ENCODE measurements at places on chromosomes 1 and 21. TPM values are rescaled to one million over a fixed set of nuclear protein-coding genes. Genes with fewer than 3 reads are reported as not detected.

MRPS14 gene
- total RNA-seq, result 34.1 TPM

NIBAN1 gene
- 27.2 TPM for total RNA-seq

CR2 gene
- total RNA-seq, result not detected

FOXD3 gene
- not detected for total RNA-seq

PLA2G2F gene
- total RNA-seq, result 0.07 TPM

CD34 gene
- total RNA-seq, result 42.1 TPM

MAN1A2 gene
- 39.4 TPM for total RNA-seq

- H3K4me3 ChIP-seq, result no peak overlapping the region
- DNase-seq, result no peak
- no peaks in the 10 kb centered on the region for H3K4me1 ChIP-seq
- H3K36me3 ChIP-seq, result no peaks in the 10 kb centered on the region
These were observed 22.9 kb upstream of the PLA2G5 start for GRCh38 chr1:20047096-20047495.

GRCh38 chr1:67317803-67318202, 10.1 kb downstream of the IL12RB2 start:
- no peaks in the 10 kb centered on the region for H3K36me3 ChIP-seq
- no peak overlapping the region for H3K4me3 ChIP-seq
- H3K27me3 ChIP-seq, result no peaks in the 10 kb centered on the region
- no peak for DNase-seq

- no peaks in the 10 kb centered on the region for H3K27me3 ChIP-seq
- peak overlapping the region; percentile 82 for H3K27ac ChIP-seq
- H3K4me1 ChIP-seq, result peaks cover 10% of the 10 kb centered on the region
- DNase-seq, result peak; percentile 71
- H3K36me3 ChIP-seq, result no peaks in the 10 kb centered on the region
These were observed 46.6 kb downstream of the ADARB1 start for GRCh38 chr21:45120975-45121374.

DNA sequence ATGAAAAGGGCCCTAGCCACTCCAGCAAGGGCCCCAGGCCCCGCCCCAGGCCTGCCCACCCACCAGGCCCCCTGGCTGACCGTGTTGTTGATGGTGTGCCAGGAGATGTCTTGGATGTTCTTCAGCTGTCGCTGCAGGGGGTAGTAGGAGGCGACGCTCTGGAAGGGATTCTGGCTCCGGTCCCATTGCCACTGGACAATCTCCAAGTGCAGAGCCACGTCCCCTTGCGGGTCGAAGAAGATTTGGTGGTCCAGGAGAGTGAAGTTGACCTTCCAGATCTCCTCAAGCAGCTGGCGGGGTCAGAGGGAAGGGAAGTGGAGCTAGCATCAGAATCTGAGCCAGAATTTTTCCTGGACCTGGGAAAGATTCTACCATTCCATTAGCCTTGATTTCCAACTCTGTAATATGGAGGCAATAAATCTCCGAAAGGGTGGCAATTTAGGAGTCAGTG, 10.2 kb downstream of the TAS1R2 start:
- DNase-seq, result peak; percentile 19
- no peaks in the 10 kb centered on the region for H3K27me3 ChIP-seq

DNA sequence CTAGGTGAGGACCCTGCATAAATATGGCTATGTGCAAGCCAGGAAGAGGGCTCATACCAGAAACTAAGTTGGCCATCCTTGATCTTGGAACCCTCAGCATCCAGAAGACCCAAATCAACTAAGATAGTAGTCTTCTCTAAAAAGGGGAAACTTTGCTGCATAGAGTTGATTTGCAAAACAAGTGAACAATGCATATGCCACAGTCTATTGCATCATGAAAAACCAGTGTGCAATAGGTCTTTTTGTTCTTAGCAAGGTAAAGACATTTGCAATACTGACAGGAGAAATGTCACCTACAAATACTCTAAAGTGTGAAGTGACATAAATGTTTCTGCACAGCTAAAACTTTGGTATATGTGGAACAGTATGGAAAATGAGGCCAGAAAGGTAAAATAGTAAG, 2.0 kb upstream of the IFI16 start:
- H3K4me3 ChIP-seq, result no peak overlapping the region
- no peak overlapping the region for H3K27ac ChIP-seq
- no peaks in the 10 kb centered on the region for H3K36me3 ChIP-seq
- no peak for DNase-seq
- H3K27me3 ChIP-seq, result no peaks in the 10 kb centered on the region
- no peaks in the 10 kb centered on the region for H3K4me1 ChIP-seq

Data from uterus (tissue), 4 donors.